Left renal cortex interstitium (tissue), 4 donors: ENCODE measurements at places on chromosomes 6 and 20.

- DNase-seq, result no peak
Measured at GRCh38 chr6:154367839-154368695, 11.5 kb upstream of the IPCEF1 start.

GRCh38 chr6:142942238-142942637 is 2.7 kb downstream of the HIVEP2 start:
- DNase-seq, result no peak

DNA sequence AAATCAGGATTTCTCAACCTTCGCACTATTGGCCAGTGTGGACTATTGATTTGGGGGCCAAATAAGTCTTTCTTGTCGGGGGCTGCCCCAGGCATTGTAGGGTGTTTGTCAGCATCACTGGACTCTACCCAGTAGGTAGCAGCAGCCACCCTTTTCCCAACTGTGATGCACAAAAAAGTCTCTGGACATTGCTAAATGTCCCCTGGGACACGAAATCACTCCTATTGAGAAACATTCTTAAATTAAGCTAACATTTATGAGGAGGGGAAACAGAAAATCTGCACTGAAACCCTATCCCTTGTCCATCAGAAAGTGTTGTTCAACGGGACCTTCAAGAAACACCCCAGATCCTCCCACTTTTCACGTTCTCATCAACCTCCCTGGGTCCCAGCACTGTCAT is 54.2 kb downstream of the NFATC2 start:
- DNase-seq, result no peak

GRCh38 chr6:119043783-119044182 is 34.7 kb downstream of the FAM184A start:
- DNase-seq, result no peak
